GM03348 (cell line): ENCODE measurements at places on chromosomes 1 and 21.

DNA sequence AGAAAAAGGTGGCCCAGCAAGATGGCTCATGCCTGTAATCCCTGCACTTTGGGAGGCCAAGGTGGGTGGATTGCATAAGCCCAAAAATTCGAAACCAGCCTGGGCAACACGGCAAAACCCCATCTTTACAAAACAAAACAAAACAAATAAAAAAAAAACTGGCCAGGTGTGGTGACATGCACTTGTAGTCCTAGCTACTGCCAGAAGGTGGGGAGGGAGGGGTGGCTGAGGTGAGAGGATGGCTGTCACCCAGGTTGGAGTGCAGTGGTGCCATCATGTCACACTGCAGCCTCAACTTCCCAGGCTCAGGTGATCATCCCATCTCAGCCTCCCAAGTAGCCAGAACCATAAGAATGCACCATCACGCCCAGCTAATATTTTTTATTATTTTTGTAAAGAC, 22.8 kb downstream of the RERE start:
- no peak for DNase-seq

GRCh38 chr1:187411118-187411517, 582.4 kb downstream of the PLA2G4A start:
- DNase-seq, result no peak

- DNase-seq, result no peak
Observed at GRCh38 chr1:17093822-17094393, 25.3 kb downstream of the PADI2 start.

- DNase-seq, result no peak
Observed at GRCh38 chr1:24872061-24872850, 57.8 kb downstream of the RUNX3 start.
